ENCODE measurements at places on chromosomes 3 and 15.

GRCh38 chr15:91302588-91303439, 202.8 kb downstream of the SV2B start:
- no peak for DNase-seq

GRCh38 chr3:74491874-74492273, 122.6 kb downstream of the CNTN3 start:
- no peak for DNase-seq

GRCh38 chr3:161925749-161926360, 429.2 kb downstream of the OTOL1 start:
- DNase-seq: no peak

DNA sequence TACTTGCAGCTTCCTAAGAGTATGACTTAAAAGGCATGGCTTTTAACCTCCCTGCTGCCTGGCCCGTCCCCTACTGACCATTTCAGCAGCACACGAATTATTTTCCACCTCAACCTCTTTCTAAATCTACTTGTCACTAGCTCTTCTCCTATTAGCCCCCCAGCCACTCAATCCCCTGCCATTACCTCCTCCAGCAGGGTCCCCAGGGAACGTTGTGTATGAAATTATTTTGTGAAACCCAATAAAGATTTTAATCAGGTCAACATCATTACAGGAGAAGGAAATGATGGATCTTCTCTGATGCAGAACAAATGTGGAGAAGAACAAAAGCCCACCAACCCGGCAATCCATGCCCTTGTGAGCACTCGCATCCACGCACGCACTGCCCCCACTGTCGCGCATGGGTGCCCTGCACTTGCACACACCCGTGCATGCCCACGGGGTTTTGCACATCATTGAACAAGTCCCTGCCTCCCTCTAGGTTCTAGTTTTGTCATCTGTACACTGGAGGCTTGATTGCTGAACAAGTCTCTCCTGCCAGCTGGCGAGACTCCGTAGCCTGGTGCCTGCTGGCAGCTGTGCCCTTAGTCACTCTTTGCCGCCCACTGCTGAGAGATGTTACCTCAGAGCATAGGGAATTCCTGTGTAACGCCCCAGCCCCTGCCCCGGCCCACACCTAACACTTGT, 51.6 kb downstream of the LINGO1 start:
- no peak for DNase-seq

DNA sequence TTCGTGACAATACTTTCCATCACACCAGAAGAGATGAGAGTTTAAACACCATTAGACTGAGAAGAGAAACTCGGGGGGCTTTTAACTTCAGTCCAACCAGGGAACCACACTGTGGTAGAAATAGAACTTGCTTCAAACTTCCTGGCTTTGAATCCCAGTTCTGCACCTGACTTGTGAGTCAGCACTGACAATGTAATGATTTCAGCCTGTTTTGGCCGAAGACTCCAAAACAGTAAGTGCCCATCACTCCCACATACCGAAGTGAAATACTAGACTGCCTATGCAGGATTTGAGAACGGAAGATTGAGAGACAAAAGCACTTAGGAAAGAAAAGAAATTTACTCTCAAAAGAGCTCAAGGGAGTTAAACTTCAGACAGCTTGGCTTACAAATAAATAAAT, 27.0 kb downstream of the C2CD4B start:
- no peak for DNase-seq

- DNase-seq: no peak
These were observed 30.8 kb downstream of the SH3GL3 start for GRCh38 chr15:83477808-83478537.

DNA sequence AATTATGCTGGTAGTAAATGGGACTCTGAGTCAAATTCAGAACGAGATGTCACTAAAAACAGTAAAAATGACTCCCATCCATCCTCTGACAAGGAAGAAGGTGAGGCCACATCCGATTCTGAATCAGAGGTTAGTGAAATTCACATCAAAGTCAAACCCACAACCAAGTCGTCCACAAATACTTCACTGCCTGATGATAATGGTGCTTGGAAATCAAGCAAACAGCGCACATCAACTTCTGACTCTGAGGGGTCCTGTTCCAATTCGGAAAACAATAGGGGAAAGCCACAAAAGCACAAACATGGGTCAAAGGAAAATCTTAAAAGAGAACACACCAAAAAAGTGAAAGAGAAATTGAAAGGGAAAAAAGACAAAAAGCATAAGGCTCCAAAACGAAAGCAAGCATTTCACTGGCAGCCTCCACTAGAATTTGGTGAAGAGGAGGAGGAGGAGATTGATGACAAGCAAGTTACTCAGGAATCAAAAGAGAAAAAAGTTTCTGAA, 15.1 kb upstream of the ZBTB47 start:
- peak; percentile 44 for DNase-seq

DNA sequence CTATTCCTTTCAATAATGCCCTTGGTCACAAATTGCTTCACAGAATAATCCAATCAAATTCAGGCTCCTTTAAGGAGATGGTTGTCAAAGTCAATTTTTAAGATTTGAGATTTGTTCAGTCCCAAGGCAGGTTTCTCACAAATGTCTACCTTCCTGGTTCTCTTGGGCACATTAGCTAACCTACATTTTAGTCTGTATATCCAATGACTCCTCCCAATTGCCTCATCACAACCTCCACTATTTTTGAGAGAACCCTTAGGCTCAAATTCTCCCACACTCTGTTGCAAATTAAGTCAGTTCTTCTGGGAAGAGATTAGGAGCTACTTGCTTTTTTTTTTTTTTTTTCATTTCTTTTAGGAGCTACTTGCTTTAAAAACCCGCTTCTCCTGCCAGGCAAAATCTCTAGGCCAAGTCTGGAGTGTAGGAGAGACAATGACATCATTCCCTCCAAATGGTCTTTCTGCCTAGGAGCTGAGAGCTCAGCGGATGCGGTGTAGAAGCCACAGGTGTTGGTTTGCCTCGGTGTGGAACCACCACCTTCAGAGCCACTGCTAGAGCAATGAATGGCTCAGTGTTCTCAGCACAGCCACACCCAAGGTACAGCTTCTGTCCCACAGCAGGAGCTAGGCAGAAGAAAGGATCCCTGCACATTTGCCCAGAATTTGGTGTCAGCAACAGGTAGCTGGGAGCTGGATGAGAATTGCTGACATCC, 10.0 kb upstream of the INO80 start:
- DNase-seq: no peak

DNA sequence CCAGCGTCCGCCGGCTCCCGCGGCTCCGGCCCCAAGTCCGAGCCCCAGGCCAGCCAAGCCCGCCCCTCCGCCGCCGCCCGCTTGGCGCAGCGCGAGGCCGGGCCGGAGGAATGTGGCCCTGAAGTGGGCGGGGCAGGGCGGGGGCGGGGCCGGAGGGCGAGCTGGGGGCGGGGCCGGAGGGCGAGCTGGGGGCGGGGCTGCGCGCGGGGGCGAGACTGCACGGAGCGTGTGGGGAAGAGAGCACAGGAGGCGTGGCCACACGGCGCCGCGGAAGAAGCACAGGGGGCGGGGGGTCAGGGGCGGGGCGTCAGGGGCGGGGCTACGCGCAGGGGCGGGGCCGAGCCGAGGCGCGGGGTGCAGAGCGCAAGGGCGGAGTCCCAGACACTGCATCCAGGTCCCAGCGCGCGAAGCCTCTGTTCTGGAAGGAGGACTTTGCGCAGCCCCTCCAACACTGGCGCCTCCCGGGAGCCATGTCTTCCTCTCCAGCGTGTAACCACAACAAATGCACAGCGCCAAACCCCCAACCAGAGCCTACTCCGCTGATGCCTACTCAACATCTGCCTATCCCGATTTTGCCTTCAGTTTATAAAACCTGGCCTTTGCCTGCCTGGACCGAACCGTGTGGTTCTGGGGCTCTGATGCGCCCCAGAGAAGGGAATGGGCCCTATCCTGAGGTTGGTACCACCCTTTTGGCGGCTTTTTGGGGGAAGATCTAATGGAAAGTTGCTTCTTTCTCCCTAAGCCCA, 105.5 kb downstream of the IQSEC1 start:
- peak; percentile 87 for DNase-seq

- DNase-seq: no peak
These were observed 32.6 kb upstream of the THUMPD3 start for GRCh38 chr3:9330166-9330703.

GRCh38 chr3:15497964-15498363, 23.5 kb downstream of the COLQ start:
- no peak for DNase-seq

GRCh38 chr3:16086690-16087089, 87.8 kb upstream of the GALNT15 start:
- no peak for DNase-seq

DNA sequence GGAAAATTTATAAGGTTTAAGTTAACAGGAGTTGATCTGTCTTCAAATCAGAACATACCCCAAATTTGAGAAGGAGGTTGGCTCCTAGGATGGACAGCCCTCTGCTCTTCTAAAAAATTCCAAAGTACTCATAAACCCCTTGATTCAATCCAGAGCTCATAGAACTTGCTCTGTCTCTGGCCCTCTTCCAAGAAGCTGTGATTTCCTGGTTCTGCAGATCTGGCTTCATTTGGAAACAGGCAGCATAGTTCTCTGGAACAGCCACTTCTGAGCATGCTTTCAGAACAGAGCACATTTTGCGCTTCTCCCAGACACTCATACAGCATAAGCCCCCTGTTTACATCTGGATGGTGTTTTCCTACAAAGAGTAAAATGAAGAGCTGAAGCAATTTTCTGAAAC, 96.7 kb downstream of the KBTBD8 start:
- no peak for DNase-seq

GRCh38 chr3:50259432-50260026, 9.4 kb upstream of the SEMA3B start:
- no peak for DNase-seq

- DNase-seq: no peak
These were observed 115.4 kb upstream of the PRICKLE2 start for GRCh38 chr3:64340641-64341101.

GRCh38 chr15:50241684-50242450, 23.7 kb downstream of the HDC start:
- DNase-seq: no peak

- DNase-seq: no peak
These were observed 32.8 kb downstream of the GRIP2 start for GRCh38 chr3:14507305-14507741.

DNA sequence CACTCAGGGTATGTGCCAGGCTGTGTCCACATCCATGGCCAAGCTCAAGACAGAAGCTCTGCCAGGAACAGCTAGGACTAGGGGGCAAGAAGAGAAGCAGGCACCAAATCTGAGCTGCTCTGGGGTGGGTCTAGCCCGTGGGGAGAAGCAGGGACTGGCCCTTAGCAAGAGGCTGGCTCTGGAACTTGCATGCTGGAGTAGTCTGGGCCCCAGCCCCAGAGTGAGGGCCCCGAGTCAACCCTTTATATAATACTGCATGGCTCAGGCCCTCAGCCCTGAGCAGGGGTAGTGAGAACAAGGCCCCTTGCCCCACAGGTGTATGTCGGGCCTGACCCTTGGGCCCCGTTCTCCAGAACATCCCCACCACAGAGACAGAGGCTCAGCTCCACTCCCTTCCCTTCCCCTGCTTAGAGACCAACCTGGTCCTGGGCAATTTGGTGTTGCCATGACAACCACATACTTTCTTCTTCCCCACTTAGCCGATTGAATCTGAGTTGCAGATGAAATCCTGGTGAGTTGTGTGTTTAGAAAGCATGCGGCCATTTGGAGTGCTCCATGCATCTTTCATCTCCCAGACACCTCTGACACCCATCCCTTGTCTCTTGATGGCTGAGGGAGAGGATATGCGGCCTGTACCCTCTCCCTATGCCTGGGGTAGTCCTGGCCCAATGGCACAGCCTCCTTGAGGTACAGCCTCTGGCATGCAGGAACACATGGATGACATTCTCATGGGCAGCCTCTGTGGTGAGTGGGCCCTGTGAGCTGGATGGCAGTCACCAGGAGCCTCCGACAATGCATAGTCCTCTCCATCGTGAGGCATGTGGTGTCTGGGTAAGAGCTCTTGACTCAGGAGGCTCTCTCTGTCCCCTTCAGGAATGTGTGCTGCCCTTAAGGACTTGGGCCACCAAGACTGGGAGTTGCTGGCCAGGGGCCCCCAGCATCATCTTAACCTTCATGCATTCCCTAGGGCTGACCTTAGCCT, 29.2 kb upstream of the SFMBT1 start:
- no peak for DNase-seq

- DNase-seq: no peak
These were observed 90.7 kb upstream of the ICE2 start for GRCh38 chr15:60569596-60569995.

GRCh38 chr3:127158614-127159229, 34.2 kb upstream of the PRR23E start:
- no peak for DNase-seq

GRCh38 chr3:50388016-50388719, 28.8 kb upstream of the TMEM115 start:
- no peak for DNase-seq

DNA sequence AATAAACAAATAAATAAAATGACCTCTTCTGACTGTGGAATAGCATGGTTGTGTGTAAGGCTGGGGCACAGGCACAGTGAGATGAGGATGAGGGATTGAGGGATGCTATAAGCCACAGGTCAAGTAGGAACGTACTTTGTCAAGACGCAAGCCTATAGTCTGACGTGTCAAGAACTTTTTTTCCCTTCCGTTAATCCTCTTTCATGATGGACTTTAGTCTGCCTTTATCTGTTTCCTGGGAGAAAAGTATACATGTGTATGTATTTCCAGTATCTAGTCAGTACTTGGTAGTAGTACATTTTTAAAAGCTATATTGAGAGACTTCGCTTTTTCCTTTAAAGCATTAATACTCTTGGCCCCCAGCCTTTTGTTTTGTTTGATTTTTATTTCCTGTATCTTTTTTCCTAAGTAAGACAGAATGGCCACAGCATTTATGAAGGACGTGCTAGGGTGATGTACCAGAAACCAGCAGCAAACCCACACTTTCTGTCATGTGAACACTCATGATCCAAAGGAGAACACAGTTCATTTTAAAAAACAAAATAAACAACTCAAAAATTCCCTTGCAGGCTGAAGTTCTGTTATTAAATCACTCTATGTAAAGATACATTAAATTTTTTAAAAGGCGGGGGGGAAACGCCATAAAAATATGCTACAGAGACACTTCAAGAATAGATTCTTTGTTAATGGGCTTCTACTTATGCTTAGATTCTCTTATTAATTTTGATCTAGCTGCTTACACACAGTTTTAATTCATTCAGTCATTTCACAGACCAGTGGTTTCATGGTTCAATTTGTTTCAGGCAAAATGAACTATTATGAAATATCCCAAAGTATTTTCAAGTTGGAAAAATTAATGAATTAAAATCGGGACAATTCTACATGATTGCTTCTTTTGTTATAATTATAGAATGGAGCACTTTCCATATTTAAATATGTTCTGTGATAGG, 114.7 kb downstream of the SNRK start:
- DNase-seq: no peak

DNA sequence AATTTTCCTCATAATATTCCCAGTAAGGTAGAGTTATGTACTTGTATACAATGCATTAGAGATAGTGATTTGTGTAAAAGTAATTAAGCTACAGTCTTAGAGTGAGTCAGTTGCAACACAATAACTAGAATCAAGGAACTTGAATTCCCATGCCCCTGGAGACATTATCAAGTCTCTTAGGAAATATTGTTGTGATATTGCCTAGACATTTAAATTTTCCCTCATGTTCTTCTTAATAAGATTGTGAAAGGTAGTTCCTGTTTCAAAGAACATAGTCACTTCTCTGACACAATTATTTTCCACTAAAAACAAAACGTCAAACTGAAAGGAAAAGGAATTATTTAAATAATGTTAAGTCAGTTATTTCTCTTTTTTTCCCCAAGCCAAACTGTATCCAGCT, 13.0 kb upstream of the ATP1B3 start:
- DNase-seq: no peak

- DNase-seq: no peak
These were observed 1505.4 kb downstream of the SI start for GRCh38 chr3:163572856-163573255.

All from activated naive CD4-positive, alpha-beta T cell treated with Interleukin-2 at 50 U/mL for 16 hours (primary cell).